IPS-NIHi11 (cell line): ENCODE measurements at places on chromosomes 7 and 10.
A peak's percentile ranks its signal among the peaks of the same experiment; 100 is the strongest.

GRCh38 chr7:105688617-105689016, 107.3 kb upstream of the EFCAB10 start:
- DNase-seq = no peak

GRCh38 chr10:32731527-32731926, 226.5 kb downstream of the ITGB1 start:
- DNase-seq = no peak

DNA sequence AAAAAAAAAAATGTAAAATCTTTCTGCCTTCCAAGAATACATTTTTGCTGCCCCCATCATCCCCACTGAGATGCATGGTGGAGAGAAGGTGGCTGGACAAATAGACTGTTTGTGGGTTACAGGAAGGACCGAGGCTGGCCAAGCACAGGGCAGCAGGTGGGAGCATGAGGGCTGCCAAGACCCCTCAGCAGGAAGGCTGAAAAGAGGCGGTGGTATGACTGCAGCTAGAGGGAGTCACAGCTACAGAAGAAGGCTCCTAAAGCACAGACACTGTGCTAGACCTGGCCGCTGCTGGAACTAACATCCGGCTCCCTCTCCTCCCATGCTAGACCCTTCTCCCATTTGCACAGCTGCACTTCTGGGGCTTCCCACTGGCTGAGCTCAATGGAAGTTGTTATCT, 289.6 kb downstream of the TCERG1L start:
- DNase-seq = no peak

GRCh38 chr10:60934215-60935175, 9.5 kb downstream of the RHOBTB1 start:
- no peak for DNase-seq

GRCh38 chr10:132021046-132021445, 39.3 kb upstream of the BNIP3 start:
- DNase-seq = no peak

GRCh38 chr7:27523321-27523720, 139.4 kb downstream of the HIBADH start:
- DNase-seq = no peak

GRCh38 chr7:55065511-55066229, 46.9 kb downstream of the EGFR start:
- peak; percentile 42 for DNase-seq

DNA sequence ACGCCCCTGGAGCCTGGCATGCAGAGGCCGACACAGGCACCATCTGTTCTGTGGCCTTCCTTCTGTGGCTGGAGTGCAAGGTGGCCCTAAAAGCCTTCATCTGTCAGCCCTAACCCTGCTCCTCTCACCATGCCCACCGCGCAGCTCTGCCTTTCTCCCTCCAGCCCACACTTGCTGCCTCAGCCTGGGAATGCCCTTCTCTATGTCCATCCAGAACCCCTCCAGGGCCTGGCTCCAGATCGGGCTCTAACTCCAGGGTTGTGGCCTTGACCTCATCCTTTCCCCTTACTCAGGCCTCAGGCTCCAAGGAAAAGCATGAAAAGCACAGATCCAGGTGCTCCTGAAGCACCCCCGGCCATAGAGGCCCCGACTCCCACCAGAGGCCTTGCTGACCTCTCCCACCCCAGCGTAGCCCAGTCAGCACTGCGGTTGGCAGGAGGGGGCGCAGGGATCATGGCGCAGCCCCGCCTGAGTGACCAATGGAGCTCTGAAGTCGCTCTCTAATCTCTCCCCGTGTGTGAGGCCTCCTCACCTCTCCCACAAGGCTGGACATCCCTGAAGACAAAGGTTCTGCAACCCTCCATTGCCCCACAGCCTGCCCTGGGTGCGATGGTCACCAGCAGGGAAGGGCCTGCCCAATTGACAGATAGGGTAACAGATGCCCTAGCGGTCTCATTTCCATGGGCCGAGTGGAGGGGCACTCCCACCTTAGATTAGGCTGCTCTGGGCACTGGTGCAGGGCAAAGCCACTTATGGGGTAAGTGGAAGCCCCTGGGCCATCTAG, 9.2 kb downstream of the ZCCHC24 start:
- no peak for DNase-seq

- no peak for DNase-seq
Measured at GRCh38 chr7:42567051-42567450, 330.0 kb upstream of the GLI3 start.

- DNase-seq = no peak
Measured at GRCh38 chr10:21572578-21572977, 38.5 kb downstream of the MLLT10 start.

- DNase-seq = peak; percentile 34
Measured at GRCh38 chr7:34165927-34166550, 260.7 kb downstream of the BMPER start.

DNA sequence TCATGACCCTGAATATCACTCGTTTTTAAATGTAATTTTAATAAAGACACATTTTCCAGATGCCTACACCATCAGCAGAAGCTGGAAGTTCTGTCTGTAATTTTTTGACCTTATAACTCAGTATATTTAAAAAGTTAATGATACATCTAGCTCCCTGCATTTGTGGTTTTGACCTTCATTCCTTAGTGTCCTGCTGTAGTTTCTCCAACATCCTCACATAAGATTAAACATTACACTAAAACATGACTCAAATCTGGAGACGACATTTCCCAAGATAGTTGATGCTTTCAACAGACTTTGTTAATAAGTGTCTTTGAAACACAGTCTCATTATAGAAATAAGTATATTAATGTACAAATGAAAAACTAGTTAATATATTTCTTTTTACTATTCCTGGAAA, 363.1 kb downstream of the POM121L12 start:
- no peak for DNase-seq

DNA sequence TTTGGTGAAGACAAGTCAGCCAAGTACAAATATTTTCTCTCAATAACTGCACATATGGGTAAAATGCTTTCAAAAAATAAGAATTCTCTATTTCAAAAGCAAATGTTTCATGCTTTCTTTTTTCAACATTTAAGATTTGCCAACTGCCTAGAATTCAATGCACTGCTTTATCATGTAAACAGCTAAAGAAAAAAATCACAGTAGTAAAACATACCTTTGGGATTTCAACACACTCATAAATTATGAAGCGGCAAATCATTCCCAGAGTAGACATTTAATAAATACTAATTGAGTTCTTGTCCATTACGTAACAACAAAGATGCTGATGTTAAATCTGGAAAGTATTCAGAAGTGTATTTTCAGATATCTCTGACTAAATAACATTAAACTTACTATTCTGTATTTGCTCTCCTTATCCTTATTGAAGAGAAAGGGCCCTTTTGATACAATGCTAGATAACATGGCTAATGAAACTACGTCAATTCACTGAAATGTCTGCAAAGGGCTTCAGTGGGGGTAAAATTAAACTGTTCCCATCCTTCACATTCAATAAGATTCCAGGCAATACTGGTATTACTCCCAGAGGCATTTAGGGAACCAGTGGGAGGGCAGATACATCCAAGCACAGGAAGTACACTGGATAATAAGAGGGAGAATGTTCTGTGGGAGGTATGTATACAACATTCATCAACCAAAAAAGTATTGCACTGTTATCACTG, 13.9 kb downstream of the NAPEPLD start:
- no peak for DNase-seq

DNA sequence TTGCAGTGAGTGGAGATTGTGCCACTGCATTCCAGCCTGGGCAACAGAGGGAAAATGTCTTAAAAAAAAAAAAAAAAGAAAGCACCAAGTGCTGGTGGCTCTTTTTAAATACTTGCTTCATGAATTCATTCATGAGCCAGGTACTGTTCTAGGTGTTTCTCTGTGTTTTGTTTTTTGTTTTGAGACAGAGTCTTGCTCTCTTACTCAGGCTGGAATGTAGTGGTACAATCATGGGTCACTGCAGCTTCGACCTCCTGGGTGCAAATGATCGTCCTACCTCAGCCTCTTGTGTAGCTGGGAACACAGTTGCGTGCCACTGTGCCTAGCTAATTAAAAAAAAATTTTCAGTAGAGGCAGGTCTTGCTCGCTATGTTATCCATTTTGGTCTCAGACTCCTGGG, 5.3 kb downstream of the STOX1 start:
- no peak for DNase-seq

- DNase-seq = no peak
Measured at GRCh38 chr10:98620503-98620902, 173.8 kb upstream of the HPS1 start.

DNA sequence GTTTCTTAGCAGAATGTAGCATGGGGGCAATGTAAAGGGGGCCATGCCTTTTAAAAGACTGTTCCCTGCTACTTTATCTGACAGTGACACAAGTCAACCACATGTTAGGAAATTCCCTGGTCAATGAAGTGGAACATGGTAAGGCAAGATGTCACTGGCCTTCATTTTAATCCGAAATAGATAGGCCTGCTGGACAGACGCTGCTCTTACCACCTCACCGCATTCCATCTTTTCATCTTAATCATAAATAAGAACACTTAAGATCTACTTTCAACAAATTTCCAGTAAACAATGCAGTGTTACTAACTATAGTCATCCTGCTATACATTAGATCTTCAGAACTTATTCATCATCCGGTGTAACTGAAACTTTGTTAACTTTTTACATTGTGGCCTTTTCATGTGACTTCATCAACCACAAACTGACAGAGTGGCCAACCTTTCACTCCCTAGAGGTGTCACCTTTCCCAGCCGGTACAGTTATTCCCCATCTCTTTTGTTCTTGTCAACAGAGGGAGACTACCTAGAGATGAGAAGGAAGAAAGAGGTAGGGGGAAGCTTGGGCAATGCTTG, 15.6 kb downstream of the ASB4 start:
- DNase-seq = no peak
